ENCODE measurements at places on chromosomes 11 and 22.

DNA sequence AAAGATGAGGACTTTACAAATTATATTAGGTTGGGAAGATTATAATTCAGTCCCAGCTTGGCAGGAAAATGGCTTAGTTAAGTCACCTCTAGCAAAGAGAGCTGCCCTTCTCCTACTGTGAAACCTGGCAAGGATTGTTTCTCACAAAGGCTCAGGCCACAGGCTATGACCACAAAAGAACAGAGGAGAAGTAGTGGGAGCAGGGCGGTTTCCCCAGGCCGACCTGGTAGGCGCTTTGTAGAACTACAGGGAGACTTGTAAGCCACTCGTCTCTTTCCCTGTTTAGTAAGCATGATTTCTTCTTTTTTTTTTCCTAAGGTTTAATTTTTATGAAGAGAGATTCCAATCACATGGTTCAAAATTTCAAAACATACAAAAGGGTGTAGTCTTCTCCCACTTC lies 4.6 kb downstream of the SNAP29 start:
- DNase-seq: no peak

DNA sequence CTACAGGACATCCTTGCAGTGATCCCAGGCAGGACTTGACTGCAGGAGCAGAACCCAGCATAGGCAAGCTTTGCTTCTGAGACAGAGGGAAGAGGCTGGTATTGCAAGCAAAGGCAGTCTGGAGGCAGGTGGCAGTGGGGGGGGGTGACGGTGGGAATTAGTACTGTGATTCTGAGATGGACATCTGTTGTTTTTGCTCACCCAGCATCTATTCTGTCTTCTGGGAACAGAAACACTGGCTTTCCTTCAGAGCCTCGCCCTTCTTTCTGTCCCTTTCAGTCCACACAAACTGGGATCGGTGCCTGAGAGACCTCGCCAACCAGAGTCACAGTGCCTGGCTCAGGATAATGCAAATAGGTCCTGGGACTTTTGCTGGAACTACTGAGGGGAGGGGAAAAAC lies 31.2 kb upstream of the RASL10A start:
- DNase-seq: no peak

DNA sequence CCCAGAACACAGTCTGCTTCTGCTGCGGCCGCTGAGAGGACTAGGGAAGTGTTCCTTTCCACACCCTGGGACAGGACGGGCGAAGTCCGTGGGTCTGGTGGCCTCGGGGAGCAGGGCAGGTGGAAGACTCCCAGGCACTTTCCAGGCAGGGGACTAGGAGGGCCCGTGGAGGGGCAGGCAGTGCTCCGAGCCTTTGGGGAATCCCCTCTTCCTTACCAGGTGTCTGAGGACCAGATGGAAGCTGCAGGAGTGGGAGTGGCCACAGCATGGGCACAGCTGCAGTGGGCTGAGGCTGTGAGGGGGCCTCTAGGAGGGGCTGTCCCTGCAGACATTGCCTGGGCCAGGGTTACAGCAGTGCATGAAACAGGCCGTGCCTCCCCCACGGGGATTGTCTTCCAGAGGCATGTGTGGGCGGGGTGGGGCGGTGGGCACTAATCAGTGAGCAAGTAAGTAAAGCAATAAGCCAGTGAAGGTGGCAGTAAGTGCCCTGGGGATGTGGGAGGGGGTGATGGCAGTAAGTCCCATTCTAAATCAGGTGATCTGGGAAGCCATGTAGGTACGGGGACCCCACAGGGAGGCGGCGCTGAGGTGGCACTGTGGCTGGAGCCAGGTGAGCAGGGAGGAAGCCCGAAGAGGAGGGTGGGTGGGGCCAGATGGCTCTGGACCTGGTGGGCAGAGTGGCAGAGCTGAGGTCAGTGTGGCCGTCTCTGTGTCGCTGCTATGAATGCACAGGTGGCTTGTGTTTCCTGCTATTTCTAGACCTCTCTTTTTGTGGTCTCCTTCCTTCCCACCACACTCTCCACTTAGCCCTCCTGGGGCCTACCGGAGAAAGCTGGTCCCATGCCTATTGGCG lies 66.4 kb downstream of the CTTN start:
- DNase-seq: no peak

- no peak for DNase-seq
These were observed 1.4 kb downstream of the B3GNT6 start for GRCh38 chr11:77035580-77035979.
